ENCODE measurements at places on chromosomes 2 and 18. TPM values are rescaled to one million over a fixed set of nuclear protein-coding genes. Genes with fewer than 3 reads are reported as not detected.

FER1L5 gene
- total RNA-seq, result not detected

GRCh38 chr18:8299054-8299980 lies 309.9 kb upstream of the RAB12 start:
- H3K36me3 ChIP-seq, result no peaks in the 10 kb centered on the region
- no peak for DNase-seq
- H3K27me3 ChIP-seq, result no peaks in the 10 kb centered on the region
- H3K27ac ChIP-seq, result no peak overlapping the region

PLGLB1 gene
- total RNA-seq, result 1.5 TPM

DNA sequence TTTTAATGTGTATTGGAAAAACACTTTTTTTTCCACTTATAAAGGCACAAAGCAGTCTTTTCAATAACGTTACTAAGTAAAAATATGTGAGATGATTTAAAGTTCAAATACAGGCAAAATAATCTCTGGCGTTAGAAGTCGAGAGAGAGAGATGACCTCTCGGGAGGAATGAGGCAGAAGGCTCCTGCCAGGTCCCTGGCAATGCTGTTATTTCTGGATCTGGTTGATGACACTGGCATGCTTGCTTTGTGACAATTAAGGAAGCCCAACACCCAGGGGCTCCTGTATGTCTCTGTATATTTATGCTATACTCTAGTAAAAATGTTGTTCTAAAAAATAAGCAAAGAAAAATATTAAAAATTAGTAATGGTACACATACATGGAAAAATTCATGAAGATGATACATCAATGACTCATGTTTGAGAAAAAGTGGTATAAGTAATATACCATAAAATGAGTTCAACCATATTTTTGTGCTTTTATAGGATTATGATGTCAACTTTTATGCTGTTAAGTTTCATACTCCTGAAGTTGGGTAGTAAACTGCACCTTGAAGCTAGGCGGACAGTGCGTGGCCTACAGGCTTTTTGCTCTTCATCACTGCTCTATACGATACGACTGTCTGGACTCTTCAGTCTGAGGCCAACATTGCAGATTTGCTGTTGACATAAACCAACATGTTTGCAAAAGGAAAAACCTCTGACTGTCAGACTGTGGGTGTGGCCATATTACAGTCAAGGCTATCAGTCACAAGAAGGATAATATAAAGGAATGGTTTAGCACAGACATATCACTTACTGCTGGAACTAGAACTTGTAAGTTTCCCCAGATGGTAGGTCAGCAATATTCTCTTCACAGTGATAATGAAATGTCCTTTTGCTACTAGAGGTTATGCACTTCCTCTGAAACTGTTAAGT lies 19.8 kb downstream of the VPS4B start:
- H3K4me1 ChIP-seq, result no peaks in the 10 kb centered on the region
- no peak for DNase-seq
- peaks cover 82% of the 10 kb centered on the region for H3K36me3 ChIP-seq
- H3K4me3 ChIP-seq, result no peak overlapping the region
- no peak overlapping the region for H3K27ac ChIP-seq

EDAR gene
- 9.4 TPM for total RNA-seq

DNA sequence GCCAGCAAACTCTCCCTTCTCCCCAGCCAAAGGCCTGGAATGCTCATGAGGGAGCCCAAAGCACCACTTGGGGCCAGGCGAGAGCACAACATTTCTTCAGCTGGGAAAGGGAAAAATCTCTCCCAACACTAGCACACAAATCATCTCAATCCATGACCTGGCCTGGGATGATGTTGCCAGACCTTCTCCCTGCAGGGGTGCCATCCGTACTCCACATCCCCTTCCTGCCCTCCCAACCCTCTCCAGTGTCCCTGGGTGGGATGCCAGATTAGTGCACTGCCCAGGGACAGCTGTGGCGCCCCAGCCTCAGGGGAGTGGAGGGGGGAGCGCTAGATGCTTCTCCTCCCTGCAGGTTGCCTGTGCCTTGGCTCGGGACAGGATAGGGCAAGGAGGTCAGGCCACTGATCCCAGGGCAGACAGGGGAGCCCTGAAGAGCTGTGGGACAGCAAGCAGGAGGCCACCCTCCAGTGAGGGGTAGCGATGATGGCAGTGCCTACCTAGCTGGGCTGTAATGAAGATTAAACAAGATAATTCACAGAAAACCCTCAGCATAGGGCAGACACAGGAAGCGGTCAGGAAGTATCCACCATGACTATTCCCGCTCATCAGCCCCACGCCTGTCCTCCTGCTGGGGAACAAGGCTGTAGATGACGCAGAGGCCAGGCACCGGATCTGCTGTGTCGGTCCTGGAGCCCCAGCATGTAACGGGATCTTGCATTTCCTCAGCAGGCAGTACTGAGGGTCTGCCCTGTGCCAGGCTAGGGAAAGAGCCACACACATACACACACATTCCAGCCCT lies 31.1 kb downstream of the SERTAD2 start:
- H3K27ac ChIP-seq, result no peak overlapping the region
- H3K4me3 ChIP-seq, result no peak overlapping the region
- peak; percentile 19 for DNase-seq
- no peaks in the 10 kb centered on the region for H3K27me3 ChIP-seq

DNA sequence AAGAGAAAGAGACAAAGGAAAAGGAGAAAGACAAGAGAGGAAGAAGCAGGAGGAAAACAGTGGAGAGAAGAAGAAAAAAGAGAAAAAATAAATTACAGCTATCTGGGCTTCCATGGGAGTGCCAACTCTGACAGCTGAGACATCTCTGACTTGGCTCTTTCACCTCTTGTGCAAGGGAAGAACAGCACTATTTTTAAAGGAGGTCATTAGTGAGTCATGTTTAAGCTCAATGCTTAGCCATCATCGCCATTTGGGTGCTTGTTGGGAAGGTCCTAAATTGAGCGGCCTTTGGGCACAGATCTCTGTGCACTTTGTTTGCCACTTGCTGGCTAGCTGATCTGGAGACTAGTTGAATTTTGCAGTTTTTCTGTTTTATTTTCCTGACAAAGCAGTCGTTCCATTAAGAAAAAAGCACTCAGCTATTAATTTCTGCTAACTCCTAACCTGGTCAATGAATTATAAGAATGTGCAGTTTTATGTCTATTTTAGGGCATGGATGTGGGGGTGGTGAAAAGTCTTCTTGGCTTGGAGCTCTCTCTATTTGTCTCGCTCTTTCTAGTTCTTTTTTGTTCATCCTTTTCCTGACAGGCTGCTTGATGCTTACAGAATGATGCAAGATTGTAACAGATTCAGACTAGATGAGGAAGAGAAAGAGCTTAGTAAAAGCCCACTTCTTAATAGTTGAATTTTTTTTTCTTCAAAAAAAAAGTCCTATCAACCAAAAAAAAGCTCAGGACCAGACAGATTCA lies 231.5 kb downstream of the SLC8A1 start:
- H3K4me1 ChIP-seq, result no peaks in the 10 kb centered on the region
- H3K27ac ChIP-seq, result no peak overlapping the region
- DNase-seq, result peak; percentile 25
- no peaks in the 10 kb centered on the region for H3K27me3 ChIP-seq
- no peak overlapping the region for H3K4me3 ChIP-seq

BOLL gene
- not detected for total RNA-seq

DNA sequence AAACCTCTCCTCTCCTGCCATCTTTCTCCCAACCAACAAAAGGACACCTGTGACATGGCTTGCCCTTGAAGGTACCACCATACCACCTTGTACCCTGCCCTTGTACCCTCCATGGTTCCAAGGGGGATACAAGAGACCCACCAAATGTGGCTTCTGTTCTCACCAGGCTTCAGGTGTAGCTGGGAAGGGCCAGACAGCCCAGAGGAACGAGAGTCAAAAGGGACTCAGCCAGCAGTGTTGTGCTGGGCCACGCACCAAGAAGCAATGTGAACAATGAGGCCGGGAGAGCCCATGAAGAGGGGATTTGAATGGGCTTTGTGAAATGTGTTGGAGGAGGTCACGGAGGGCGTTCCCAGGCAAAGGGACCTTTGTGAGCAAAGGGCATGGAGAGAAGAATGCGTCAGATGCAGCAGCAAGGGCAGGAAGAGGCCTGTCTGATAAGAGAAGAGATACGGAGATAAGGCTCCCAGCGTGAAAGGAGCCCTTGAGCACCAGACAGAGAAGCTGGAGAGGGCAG lies 48.6 kb downstream of the PLB1 start:
- no peak overlapping the region for H3K4me3 ChIP-seq
- H3K27me3 ChIP-seq, result no peaks in the 10 kb centered on the region
- peaks cover 31% of the 10 kb centered on the region for H3K4me1 ChIP-seq
- H3K36me3 ChIP-seq, result no peaks in the 10 kb centered on the region

- peak; percentile 13 for DNase-seq
- H3K4me1 ChIP-seq, result peaks cover 39% of the 10 kb centered on the region
- peak overlapping the region; percentile 78 for H3K4me3 ChIP-seq
- H3K36me3 ChIP-seq, result peaks cover 8% of the 10 kb centered on the region
- H3K27ac ChIP-seq, result peak overlapping the region; percentile 94
Observed at GRCh38 chr2:191676790-191677645, 918 bp upstream of the NABP1 start.

GRCh38 chr18:11572201-11572600 lies 37.2 kb upstream of the SLC35G4 start:
- no peaks in the 10 kb centered on the region for H3K27me3 ChIP-seq
- H3K4me3 ChIP-seq, result no peak overlapping the region
- H3K4me1 ChIP-seq, result peaks cover 3% of the 10 kb centered on the region
- H3K36me3 ChIP-seq, result no peaks in the 10 kb centered on the region
- DNase-seq, result no peak

GRCh38 chr2:33521791-33522281 lies 45.4 kb downstream of the RASGRP3 start:
- H3K4me1 ChIP-seq, result no peaks in the 10 kb centered on the region
- DNase-seq, result no peak
- no peak overlapping the region for H3K4me3 ChIP-seq
- no peak overlapping the region for H3K27ac ChIP-seq
- no peaks in the 10 kb centered on the region for H3K27me3 ChIP-seq

GRCh38 chr2:68236876-68237275 lies 15.5 kb downstream of the PPP3R1 start:
- no peak overlapping the region for H3K4me3 ChIP-seq
- H3K27ac ChIP-seq, result peak overlapping the region; percentile 13
- peaks cover 33% of the 10 kb centered on the region for H3K4me1 ChIP-seq
- no peak for DNase-seq
- peaks cover 6% of the 10 kb centered on the region for H3K36me3 ChIP-seq

FEV gene
- not detected for total RNA-seq

GRCh38 chr2:15754703-15755099 lies 163.0 kb downstream of the DDX1 start:
- H3K27ac ChIP-seq, result no peak overlapping the region
- DNase-seq, result no peak
- H3K4me1 ChIP-seq, result no peaks in the 10 kb centered on the region

TGFBRAP1 gene
- total RNA-seq, result 14.9 TPM

GRCh38 chr18:8389391-8390340 lies 219.6 kb upstream of the RAB12 start:
- H3K27me3 ChIP-seq, result no peaks in the 10 kb centered on the region
- H3K27ac ChIP-seq, result no peak overlapping the region
- DNase-seq, result peak; percentile 35
- H3K36me3 ChIP-seq, result no peaks in the 10 kb centered on the region
- H3K4me3 ChIP-seq, result no peak overlapping the region
- H3K4me1 ChIP-seq, result no peaks in the 10 kb centered on the region

GRCh38 chr2:134233728-134234136 lies 20.1 kb upstream of the MGAT5 start:
- H3K27me3 ChIP-seq, result no peaks in the 10 kb centered on the region
- no peaks in the 10 kb centered on the region for H3K36me3 ChIP-seq
- DNase-seq, result no peak
- peak overlapping the region; percentile 71 for H3K27ac ChIP-seq
- H3K4me1 ChIP-seq, result peaks cover 70% of the 10 kb centered on the region

KCNJ13 gene
- not detected for total RNA-seq

TEX44 gene
- total RNA-seq, result not detected

All from CD4-positive, alpha-beta T cell (primary cell).